ENCODE measurements at places on chromosomes 4 and X.

GRCh38 chr4:90084967-90085295, 42.3 kb upstream of the CCSER1 start:
- no peaks in the 10 kb centered on the region for H3K27me3 ChIP-seq
- H3K27ac ChIP-seq: no peak overlapping the region
- no peak overlapping the region for H3K4me3 ChIP-seq

DNA sequence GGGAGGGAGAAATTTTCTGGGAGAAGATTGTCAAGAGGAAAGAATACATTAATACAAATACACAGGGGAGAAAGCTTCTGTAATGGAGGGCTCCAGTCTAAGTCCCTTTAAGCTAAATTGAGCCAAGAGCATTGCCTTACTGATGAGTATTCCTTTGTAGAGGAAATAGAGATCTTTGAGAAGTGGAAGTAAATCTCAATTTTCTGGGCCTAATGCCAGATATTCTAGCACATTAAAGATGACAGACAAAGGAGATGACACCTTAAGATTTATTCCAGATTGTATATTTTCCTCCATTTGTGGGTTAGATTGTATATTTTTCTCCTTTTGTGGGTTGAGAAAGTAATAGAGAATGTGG, 28.5 kb upstream of the SMAD1 start:
- H3K4me1 ChIP-seq: no peaks in the 10 kb centered on the region
- H3K36me3 ChIP-seq: no peaks in the 10 kb centered on the region
- DNase-seq: no peak

DNA sequence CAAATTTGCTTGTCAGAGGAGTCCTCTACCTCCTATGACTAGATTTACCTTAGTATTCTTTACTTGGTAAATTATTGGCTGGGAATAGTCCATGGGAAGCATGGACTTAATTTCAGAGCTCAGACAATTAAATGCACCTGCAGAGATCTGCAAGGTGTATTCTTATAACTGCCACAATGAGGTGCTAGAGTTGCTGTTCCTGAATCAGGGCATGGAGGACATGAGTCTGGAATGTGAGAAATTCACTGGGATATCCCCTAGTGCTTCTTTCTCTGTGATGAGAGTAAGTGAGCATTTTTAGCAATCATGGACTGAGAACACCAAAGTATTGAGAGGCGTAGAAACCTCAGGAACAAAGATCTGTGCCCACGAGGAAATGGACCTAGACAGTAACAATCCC, 32.9 kb upstream of the GRID2 start:
- no peaks in the 10 kb centered on the region for H3K4me1 ChIP-seq
- H3K27me3 ChIP-seq: no peaks in the 10 kb centered on the region
- no peaks in the 10 kb centered on the region for H3K36me3 ChIP-seq
- DNase-seq: no peak

DNA sequence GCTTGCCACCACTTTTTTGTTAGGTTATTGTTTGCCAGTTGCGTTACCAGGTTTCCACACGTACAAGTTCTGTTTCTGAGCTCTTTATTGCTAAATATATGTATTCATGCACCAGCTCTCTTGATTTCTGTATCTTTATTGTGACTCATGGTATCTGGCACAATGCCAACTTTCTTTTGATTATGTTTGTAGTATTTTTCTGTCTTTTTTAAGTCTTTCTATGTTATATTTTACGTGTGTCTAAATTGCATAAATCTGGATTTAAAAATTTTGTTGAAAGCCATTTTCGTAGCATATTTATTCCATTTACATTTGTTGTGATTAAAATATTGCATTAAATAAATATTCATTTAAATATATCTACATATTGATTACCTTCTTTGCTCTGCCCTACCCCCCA, 73.8 kb downstream of the KDM6A start:
- DNase-seq: no peak
- no peaks in the 10 kb centered on the region for H3K27me3 ChIP-seq
- peaks cover 12% of the 10 kb centered on the region for H3K36me3 ChIP-seq
- H3K4me3 ChIP-seq: no peak overlapping the region

DNA sequence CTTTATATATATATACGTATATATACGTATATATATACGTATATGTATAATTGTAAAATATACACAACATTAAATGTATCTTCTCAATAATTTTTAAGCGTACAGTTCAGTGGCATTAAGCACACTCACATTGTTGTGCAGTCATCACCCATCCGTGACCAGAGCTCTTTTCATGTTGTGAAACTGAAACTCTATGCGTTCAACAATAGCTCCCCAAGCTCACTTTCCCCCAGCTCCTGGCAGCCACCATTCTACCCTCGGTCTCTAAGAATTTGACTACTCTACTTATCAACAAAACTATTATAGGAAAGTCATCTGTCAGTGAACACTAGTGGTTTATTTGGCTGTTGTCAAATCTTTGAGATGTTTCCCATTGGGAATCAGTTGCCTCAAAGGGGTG, 621.8 kb upstream of the GALNT7 start:
- no peaks in the 10 kb centered on the region for H3K36me3 ChIP-seq
- no peaks in the 10 kb centered on the region for H3K4me1 ChIP-seq
- DNase-seq: no peak
- H3K27me3 ChIP-seq: no peaks in the 10 kb centered on the region
- no peak overlapping the region for H3K27ac ChIP-seq

- H3K27ac ChIP-seq: no peak overlapping the region
- H3K4me1 ChIP-seq: peaks cover 9% of the 10 kb centered on the region
- H3K27me3 ChIP-seq: peaks cover 2% of the 10 kb centered on the region
- H3K36me3 ChIP-seq: no peaks in the 10 kb centered on the region
- DNase-seq: no peak
- no peak overlapping the region for H3K4me3 ChIP-seq
Observed at GRCh38 chrX:139862208-139862607, 70.6 kb downstream of the ATP11C start.

DNA sequence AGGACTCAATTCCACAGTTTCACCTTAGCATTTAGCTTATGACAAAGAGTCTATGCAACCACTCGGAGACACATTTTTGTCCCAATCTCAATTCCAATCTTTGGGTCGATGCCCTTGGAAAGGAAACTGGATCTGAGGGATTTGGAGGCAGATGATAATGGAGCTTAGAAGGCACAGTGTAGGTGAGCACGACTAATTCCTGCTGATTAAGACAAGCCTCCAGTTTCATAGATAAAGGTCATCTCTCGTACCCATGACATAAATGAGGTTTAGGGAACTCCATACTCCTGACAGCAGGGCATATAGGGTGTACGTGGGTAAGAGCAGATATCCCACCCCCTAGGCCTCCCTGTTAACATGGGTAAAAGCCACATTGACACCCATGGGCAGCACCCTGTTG, 24.4 kb upstream of the ZNF718 start:
- no peak for DNase-seq
- no peak overlapping the region for H3K4me3 ChIP-seq
- peaks cover 22% of the 10 kb centered on the region for H3K36me3 ChIP-seq

GRCh38 chr4:187501731-187502130, 493.8 kb upstream of the ZFP42 start:
- DNase-seq: no peak
- H3K27ac ChIP-seq: no peak overlapping the region
- H3K4me1 ChIP-seq: peaks cover 10% of the 10 kb centered on the region
- H3K36me3 ChIP-seq: peaks cover 4% of the 10 kb centered on the region
- 0 out of 2 replicates have a peak overlapping the region, but pooled peaks have one; percentile 8 for H3K4me3 ChIP-seq

GRCh38 chr4:95215991-95216605, 332.7 kb downstream of the UNC5C start:
- H3K27me3 ChIP-seq: no peaks in the 10 kb centered on the region
- no peak for DNase-seq

- H3K27ac ChIP-seq: no peak overlapping the region
- H3K36me3 ChIP-seq: no peaks in the 10 kb centered on the region
- H3K4me3 ChIP-seq: no peak overlapping the region
- no peaks in the 10 kb centered on the region for H3K27me3 ChIP-seq
Observed at GRCh38 chr4:20805716-20806115, 105.5 kb downstream of the PACRGL start.

DNA sequence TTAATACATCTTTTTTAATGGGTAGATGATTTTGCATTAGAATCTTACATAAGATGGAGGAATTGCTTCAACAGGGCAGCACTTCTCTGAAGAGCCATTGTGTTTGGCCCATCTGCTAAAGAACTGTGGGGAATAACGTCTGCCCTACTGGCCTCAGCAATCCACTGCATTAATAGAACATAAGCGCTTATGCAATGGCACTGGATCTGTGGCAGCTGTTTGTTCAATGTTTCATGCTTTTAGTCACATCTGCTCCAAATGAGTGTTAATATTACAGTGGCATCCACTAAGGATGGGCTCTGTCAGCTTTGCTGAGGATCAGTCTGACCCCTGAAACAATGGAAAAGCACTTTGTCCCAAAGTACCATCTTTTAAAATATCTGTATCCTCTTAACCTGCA, 279.0 kb upstream of the GK2 start:
- DNase-seq: no peak
- no peak overlapping the region for H3K27ac ChIP-seq
- no peak overlapping the region for H3K4me3 ChIP-seq
- peaks cover 3% of the 10 kb centered on the region for H3K27me3 ChIP-seq
- no peaks in the 10 kb centered on the region for H3K36me3 ChIP-seq

GRCh38 chr4:143341186-143341755, 4.6 kb downstream of the GAB1 start:
- no peaks in the 10 kb centered on the region for H3K36me3 ChIP-seq
- H3K4me3 ChIP-seq: no peak overlapping the region
- H3K27me3 ChIP-seq: peaks cover 3% of the 10 kb centered on the region
- no peak for DNase-seq
- peaks cover 27% of the 10 kb centered on the region for H3K4me1 ChIP-seq
- H3K27ac ChIP-seq: no peak overlapping the region

Measured in HFFc6 (cell line).